ENCODE measurements at places on chromosomes 2 and 18.

GRCh38 chr2:126244937-126245336 is 411.0 kb upstream of the GYPC start:
- no peak for DNase-seq

- no peak for DNase-seq
Measured at GRCh38 chr2:288758-289361, 969 bp upstream of the ALKAL2 start.

DNA sequence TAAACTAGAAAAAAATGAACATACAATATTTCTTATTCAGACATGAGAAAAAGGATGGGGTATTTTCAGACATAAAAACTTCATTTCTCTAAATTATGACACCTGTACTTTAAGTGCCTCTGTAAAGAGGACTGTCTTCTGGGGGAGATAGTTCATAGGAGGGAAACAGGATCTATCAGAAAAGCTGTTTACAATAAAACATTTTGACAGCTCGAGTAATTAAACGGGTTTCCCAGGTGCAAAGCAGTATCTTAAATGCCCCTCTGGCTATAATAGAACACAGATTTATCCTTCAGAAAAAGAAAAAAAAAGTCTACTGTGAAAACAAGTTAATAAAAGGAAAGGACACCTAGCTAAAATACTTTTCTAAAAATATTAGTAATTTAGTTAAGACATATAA is 311.4 kb upstream of the UBE2E3 start:
- DNase-seq: no peak

DNA sequence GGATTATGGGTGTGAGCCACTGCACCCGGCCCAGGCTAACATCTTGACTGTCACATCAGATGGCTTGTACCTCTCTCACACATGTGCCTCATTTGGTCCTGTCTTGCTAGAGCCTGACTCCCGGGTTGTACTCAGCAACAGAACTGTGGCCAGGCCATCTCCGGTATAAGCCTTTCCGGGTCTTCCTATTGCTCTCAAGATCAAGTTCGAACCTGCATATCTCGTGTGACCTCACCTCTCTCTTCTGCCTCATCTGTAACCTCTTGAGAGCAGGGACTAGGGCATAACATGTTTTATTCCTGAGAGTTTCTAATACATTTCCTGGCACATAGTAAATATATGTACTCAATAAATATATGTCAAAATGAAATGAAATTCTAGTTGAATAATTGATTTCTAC is 114.0 kb downstream of the ACAA2 start:
- DNase-seq: no peak

DNA sequence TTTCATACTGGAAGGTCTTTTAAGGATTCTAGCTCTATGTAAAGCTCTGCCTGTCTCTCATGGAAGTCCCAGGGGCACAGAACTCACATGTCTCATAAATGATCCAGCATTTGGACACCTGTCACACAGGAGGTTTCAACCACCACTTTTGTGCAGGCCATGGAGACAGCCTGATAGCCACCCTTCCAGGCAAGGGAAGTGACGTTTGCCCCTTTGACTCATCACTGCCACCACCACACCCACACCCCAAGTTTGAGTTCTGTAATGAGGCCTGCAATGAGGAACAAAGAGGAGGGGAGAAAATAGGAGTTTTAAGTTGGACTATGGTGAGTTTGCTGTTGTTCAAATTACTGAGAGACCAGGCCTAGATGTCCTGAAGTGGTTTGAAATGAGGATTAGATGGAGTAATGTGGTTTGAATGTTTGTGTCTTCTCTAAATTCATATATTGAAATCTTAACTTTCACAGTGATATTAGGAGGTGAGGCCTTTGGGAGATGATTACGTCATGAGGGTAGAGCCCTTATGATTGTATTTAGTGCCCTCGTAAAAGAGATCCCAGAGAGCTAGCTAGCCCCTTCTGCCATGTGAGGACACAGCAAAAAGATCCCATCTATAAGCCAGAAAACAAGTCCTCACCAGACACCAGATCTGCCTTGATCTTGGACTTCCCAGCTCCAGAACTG is 175.3 kb upstream of the EPHA4 start:
- no peak for DNase-seq

DNA sequence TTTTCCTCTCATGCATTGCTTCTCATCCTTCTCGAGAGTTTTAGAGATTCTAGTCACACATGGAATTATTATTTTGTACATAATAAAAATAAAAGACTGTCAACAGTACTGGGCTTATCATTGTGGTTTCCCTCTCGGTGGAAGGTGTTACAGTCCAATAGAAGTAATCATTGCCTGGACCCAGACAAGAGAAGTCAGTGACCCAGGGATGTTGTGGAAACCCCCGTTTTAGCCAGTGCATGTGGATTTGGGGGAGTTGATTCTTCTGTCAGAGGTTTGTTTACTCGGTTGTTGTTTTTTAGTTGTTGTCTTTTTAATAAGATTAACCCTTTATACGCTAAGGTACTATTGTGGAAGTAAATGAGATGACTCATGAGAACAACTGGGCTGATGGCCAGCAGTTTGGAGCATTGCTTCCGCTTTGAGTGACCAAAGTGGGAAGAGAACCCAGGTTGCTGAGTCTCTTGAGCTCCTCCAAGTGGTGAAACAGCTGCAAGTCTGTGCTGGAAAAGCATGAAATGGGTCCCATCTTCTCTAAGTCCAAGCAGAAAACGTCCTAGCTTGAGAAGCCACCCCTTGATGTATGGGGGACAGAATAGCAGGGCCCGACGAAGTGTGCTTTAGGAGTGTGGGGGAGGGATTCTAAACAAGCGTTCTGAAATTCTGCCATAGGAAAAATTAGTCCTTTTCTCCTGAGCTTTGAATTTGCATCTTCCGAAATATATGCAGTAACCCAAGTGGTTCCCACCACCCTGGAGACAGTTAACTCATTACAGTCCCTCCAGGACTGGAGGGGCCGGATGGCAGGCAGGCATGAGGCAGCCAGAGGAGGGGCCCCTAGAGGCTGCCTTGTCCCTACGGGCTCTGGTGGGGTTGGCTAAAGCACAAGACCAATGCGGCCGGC is 61.8 kb upstream of the GPR45 start:
- DNase-seq: no peak

DNA sequence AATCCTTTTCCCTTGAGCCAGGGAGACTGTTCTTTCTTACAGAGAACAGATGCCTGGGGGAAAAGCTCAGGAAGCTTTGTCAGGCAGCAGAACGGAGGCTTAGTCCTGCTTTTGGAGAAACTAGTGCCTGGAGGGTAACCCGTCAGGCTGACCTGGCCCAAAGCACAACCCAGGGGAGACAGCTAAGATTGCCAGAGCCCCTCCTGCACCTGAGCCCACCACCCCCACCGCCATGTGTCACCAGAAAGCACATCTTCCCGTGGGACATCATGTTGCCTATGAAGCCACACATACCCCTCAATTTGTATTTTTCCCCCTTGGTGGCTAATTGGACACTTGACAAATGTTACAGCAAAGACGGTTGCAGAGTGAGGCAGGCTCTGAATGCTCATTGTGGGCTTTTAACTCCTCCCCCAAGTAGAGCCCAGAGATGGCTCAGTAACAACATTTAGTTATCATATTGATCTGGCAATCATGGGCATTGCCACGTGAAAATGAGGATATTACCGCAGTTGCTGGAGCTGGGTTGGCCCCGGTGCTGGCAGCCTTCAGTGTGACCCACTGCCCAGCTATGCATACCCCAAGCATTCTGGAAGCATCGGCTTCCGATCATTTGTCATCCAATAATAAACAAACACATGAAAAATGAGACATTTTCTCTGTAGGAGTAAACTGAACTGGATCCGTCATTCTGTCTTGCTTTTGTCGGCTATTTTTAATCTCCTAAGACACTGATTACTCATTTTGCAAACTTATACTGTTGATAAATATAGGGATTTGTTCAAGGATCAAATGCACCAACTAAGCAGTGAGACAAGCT is 229.5 kb downstream of the ATAD2B start:
- no peak for DNase-seq

DNA sequence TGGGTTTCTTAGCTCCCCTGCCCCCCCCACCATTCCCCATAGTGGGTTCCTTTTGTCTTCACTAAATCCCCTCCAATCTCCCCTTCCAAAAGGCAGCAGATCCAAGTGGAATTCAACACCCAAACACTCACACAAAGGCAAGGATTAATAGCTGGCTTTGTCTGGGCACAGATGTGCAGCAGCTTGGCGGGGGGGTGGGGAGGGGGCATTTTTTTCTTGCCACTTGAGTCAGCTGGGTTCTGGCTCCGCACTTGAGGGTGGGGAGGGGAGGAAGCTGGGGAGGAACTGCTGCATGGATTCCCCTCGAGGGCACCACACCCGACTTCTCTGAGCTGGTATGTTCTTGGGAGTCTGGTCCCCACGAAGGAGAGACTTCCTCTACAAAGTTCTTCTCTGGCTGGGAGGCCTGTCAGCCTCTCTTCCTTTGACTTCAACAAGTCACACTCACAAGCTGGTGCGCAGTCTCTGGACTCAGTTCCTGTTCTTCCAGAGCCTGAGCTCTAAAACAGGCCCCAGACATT is 36.0 kb downstream of the SERTAD2 start:
- DNase-seq: no peak

DNA sequence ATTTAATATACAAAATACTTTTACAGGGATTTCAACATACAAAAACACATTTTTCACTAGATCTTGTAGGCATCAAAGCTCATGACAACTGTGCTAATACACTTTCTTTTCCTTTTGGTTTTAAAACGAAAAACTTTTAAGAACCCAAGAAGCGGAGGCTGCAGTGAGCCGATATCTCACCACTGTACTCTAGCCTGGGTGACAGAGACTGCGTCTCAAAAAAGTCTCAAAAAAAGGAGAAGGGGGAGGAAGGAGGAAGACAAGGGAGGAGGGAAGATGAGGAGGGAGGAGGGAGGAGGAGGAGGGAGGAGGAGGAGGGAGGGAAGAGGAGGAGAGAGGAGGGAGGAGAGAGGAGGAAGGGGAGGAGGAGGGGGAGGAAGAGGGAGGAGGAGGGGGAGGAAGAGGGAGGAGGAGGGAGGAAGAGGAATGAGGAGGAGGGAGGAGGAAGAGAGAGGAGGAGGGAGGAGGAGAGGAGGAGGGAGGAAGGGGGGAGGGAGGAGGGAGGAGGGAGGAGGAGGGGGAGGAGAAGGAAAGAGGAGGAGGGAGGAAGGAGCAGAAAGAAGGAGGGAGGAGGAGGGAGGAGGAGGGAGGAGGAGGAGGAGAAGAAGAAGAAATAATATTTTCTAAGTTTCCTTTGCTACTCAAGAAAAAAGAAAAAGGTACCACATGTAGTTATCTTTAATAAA is 13.8 kb downstream of the ROCK2 start:
- DNase-seq: no peak

DNA sequence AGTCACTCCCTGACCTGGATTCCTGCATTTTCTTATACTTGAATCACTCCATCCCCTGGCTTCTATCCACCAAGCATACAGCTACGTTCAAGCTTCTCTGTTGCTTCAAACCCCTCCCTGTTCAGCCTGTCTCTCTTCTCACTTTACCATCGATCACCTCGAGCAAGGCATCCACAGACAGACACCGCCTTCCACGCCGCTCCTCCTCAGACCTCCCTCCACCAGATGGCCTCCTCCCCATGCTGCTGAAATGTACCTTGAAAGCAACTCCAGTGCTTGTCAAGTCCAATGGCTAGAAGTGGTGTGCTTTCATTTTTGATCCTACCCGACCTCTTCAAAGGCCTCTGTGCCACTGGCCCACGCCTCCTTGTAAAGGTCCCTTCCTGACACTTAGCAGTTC is 131.3 kb upstream of the ACAA2 start:
- no peak for DNase-seq

DNA sequence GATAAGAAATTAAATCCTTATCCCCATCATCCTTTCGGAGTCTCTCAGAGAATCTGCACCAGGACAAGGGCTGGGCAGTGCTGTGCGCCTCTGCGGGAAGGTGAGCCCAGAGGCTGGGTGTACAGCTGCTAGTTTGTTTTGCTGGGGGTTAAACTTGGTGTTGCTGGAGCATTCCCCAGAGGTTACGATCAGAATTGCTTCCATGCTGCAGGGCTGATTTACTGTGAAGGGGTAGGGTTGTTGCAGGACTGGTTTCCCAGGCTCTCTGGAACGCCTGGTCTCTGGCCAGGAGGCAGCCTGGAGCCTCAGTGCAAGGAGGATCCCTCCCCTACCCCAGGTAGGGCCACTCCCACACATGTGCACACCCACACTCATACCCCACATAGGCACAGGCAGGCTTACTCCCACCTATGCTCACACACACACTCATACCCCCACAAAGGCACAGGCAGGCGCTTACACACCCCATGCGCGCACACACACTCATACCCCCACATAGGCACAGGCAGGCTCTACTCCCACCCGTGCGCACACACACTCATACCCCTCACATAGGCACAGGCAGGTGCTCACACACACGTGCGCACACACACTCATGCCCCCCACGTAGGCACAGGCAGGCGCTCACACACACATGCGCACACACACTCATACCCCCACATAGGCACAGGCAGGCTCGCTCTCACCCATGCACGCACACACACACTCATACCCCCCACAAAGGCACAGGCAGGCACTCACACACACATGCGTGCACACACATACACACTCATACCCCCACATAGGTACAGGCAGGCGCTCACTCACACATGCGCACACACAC is 11.3 kb downstream of the CNNM4 start:
- DNase-seq: no peak

DNA sequence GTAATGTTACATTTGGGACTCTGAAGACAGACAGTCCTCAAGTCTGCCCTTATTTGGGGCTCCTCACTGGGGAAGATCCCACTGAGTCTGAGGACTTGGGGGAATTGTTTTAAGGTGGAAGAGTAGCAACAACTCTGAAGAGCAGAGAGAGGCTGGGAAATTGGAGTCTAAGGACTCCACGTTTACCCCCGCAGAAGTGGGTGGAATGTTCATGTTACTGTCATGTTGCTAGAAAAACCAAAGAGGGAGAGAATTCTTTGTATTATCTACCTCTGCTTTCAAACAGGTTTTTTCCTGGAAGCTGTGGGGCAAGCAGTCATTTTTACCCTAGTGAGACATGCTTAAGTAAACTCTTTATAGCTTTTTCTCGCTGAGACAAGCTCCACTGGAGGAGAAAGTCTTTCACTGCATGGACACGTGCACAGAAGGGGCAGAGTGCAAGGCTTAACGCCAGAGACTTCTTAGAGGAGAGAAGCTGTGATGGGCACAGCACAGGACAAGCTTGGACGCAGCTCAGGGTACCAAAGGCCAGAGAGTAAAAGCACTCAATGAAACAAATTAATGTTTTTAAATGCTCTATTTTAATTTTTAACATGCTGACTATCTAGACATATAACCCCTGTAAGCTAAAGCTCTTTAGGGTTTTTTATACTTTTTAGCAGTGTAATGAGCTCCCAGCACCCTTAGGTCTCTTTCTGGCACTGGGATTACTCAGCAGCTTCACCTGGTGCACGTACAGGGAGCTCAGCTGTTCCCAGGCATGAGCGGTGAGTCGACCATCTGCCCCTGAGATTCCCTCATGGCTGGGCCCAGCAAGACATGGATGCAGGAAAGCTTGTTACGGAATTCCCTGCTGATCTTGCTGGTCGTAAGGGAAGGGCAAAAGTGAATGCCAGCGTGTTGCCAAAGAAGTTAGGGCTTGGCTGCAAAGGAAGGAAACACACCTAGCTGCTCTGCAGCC is 54.5 kb upstream of the BIN1 start:
- DNase-seq: no peak

DNA sequence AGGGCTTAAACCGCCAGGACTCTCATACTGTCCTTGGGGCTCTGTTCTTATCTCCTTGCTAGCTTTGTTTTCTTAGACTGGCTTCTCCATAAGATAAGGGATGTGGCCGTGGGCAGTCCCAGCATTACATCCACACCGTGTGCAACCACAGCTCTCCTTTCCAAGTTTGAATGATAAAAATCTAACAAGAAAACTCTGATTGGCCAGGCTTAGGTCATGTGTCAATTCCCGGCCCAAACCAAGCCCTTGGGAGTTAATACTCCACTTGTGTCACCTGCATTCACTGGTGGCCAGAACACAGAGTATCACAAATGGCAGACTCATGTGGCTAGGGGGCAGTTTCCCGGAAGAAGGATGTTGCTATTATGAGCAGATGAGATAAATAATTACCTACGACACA is 43.2 kb upstream of the KDM3A start:
- no peak for DNase-seq

Measured in activated naive CD4-positive, alpha-beta T cell (primary cell).